GM06990 (cell line): ENCODE measurements at places on chromosomes 6 and 20.

GRCh38 chr20:63856098-63856511, 5.2 kb upstream of the ABHD16B start:
- DNase-seq: no peak

GRCh38 chr6:36504982-36505381, 42.3 kb downstream of the STK38 start:
- no peak for DNase-seq

DNA sequence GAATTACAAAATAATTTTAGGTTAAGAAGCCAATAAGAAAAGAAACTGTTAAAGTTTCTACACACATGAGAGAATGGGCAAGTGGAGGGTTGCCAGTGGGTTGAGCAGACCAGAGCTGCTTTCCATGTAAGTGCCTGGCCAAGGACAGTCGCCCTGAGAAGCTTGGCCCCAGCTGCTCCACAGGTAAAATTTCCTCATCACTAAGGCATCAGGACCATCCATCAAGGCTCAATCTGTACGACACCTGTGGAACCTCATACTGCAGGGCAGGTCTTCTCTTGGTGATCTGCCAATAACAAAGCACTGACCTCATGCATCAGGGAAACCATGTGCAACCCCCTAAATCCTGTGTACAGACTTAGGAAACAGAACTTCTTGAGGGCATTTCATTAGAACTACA, 115.4 kb downstream of the INSM1 start:
- no peak for DNase-seq

DNA sequence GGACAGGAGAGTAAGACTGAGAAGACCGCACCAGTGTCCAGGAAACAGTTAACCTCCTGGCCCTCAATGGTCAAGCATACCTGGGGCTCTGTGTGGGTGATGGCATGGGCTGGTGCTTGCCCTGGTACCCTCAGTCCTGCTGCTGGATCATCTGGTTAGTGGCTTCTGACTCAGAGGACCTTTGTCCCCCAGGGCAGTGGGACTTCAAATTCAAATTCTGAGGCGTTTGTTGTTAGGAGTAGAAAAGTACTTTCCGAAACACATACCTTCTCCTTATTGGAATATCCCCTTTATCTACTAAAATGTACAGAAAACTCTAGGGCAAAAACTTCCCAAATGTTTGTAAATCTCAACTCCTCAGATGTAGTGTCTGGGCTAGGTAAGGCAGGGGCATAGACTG, 4.1 kb upstream of the SFT2D1 start:
- DNase-seq: no peak

DNA sequence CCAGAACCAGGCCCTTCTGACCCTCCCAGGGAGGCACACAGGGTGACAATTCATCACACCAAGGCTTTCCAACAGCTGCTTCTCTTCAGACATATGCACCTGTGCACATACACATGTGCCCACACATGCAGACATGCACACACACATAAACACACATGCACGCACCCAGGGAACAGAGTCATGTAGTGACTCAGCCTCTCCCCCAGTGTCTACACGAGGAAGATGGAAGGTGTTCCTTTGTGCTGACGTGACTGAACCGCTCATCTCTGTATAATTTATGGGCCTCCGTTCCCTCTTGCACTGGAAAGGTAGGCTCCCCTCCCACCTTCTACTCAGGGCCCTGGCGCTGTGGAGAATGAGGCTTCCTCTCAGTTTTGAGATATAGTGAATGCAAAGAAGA, 23.8 kb upstream of the PLEKHG1 start:
- DNase-seq: no peak

DNA sequence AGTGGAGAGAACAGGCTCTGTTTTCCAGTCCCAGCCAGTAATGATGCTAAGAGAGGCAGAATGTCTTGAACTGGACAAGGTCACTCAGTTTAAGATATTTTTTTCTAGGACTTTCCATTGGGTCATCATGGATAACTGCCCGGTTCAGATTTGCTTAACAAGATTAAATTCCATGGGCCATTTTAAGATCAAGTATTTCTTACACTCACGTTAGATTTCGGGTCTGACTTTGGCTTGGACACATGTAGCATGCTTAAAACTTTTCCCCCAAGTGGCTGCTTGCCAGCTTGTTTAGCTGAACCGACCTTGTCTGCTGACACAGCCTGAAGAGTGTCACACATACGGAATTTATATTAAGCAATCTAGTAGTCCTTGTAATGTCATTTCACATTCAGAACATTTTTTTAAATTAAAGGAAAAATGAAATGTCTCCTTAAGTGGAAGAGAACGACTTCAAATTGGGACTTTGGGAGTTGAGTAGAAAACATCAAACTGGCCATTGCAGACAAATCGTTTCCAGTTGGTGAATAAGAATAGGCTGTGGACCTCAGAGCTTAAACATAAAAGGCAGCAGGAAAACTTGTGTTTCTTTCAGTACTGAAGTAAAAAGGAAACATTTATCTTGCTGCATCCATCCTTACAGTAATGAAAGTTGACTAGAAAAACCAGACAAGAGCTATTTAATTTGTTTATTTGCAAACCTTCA, 29.0 kb downstream of the ARMC2 start:
- DNase-seq: no peak

GRCh38 chr20:61608275-61609085, 356.4 kb downstream of the CDH4 start:
- DNase-seq: no peak

DNA sequence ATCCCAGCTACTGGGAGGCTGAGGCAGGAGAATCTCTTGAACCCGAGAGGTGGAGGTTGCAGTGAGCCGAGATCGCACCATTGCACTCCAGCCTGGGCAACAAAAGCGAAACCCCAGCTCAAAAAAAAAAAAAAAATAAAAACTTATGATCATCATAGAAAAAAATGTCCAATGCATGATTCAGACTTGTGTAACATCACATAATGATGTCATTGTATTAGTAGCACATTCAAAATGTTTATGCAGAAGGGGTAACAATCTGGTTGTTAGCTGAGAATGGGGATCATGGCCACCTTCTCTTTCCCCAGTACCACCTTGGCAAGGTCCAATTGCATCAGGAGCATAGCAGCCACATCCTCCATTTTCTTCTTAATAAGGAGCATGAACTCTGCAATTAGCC, 137.6 kb upstream of the MARCKS start:
- DNase-seq: no peak

DNA sequence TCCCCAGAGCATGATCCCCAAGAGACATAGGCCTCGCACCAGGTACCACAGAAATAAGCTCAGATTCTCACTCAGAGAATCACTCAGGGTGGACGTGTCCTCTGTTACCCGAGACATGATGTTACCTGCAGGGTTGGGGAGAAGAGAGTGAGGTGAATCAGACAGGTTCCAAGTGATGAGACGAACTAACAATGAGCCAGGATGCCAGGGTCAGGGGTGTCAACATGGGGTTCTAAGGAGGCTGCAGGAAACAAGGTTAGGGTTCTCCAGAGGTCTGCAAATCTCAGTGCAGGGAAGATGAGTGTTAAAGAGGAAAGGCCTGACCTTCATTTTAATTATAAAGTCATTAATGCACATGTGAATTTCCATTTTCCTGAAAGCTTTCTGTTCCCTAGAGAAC, 2.5 kb downstream of the TAP1 start:
- DNase-seq: no peak

- DNase-seq: no peak
These were observed 9.3 kb upstream of the POU3F2 start for GRCh38 chr6:98824902-98825599.

DNA sequence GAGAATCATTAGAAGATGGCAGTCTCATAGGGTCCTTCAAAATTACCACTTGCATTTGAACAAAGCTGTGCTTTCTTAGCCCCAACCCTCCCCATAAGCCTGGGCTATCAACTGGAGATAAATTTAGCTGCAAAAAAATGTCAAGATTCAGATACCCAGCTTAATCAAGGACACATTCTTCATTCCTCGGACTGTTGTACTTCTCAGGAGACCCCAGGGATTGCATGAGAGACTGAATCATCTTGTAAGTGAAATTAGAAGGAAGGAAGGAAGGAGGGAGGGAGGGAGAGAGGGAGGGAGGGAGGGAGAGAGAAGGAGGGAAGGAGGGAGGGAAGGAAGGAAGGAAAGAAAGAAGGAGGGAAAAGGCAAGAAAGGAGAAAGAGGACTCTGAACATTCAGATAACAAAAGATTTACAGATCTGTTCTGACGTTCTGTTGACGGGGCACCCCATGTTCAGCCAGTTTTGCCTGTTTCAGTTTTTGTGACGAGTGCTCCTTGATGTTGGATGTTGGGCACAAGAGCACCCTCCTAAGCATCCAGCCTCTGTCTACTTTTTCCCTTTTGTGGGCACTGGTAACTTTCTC, 498.7 kb downstream of the PREX1 start:
- DNase-seq: no peak

- no peak for DNase-seq
These were observed 37.0 kb downstream of the MC3R start for GRCh38 chr20:56285496-56285895.

DNA sequence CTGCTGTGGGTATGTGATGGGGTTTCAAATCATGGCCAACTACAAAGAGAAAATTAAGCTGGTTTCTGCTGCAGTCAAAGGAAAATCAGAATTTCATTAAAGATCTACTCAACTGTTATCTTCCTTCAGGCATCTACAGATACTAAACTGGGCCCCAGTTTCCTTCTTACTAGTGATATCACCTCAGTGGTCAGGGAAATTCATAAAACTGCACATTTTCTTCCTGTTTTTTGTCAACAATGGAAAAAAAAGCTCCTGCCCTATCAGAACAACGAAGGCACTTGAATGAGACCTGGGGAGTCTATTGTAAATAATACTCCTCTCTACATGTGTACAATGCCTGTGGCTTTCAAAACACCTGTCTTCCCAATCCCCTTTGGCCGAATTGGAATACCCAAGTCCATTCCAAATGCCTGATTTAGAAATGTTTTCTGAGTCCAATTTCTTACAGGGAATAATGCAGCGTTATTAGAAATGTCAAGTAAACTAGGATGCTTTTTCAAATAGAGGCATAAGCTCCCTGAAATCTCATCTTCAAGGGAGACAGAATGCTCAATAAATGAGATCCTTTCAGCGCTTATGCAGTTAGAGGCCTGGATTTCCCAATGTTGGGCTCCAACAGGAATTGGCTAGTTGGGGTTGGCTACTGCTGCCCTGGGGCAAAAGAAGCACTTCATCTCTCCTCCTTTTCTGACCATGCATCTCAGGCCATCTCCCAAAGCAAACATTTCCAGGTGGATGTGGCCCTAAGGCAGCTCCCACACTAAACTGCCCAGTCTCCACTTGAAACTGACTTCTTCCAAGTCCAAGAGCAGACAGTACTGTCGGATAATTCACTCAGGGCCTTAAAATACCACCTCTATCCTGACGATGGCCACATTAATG, 143.3 kb downstream of the NFATC2 start:
- no peak for DNase-seq

DNA sequence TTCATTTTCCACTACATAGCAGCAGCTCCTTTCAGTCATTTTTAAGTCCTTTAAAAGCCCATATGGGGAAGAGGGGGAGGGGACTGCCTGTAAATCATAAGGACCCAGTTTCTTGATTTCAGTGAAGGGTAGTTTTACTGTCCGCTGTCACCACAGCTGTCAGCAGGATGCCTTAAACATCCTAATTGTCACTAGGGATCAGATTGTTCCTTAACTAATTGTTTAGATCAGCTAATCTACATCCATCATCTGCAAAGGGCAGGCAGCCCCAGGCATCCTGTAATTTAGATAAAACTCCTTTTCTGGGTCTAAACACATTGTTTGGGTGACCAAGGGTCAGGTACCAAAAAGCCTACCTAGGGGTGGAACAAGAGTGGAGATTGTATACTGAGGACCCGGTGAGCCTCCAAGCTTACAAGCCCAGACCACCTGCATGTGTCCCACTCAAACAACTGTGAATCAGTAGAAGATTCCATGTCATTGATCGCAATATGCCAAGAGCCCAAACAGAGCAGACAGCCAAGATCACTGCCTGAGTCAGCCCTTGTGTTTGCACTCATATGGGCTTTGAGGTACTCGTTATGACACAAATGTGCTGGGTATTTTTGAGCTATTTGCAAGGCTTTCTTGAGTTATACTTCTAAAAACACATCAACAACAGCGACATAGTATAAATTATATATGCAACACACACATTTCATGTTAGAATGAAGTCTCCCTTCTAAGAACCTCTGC, 198.7 kb upstream of the CEP162 start:
- no peak for DNase-seq

DNA sequence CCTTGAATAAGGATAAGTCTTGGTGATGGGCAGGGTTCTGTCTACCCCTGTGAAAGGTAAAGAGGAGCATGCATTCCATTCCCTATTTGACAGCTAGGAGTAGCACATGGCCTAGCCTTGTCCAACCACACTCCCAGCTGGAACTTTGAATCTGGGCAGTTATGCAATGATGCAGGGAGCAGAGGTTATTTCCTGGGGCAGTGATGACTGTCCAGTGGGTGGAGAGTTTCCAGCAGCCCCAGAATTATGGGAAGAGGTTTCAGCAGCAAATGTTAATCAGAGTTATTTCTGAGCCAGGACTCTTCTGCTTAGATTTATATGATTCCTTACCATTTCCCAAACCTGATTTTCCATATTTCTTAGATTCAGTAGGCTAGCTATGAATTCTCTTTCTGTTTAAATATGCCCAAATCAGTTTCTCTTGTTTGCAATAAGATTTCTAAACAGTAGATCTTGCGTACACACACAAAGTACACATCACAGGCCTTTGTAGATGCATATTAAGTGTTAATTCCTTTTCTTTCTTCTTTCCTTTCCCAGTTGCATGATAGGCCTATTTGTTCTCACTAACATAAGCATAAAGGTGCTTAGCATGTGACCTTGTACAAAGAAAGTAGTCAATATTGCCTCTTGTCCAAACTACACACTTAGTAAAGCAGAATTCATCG, 17.3 kb upstream of the TXLNB start:
- DNase-seq: no peak

DNA sequence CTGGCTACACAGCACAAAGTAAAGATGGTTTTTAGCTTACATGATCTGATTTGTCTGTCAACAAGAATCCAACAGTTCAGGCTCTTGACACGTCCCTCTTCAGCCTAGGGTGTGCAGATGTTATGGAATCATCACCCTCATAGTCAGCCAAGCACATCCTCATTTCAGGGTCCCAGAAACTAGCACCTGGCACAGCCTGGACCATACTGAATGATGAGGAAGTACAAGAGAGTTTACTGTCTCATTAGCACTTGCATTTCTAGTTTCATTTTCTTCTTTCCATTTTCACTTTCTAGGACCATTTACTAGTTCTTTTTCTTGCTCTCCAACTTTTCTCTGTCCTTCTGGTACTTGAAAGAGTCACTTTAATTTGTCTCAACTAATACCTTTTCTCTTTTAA, 6.5 kb downstream of the RIPOR2 start:
- no peak for DNase-seq

GRCh38 chr6:119195848-119196247, 117.4 kb upstream of the FAM184A start:
- DNase-seq: no peak

GRCh38 chr20:33685328-33686099, 671 bp downstream of the E2F1 start:
- DNase-seq: peak; percentile 84

- no peak for DNase-seq
These were observed 105.7 kb downstream of the ASXL1 start for GRCh38 chr20:32463642-32464400.
